Smooth muscle cell of trachea (primary cell): ENCODE measurements at places on chromosomes 2 and 18. TPM values are rescaled to one million over a fixed set of nuclear protein-coding genes. Genes with fewer than 3 reads are reported as not detected.

ST6GAL2 gene
- total RNA-seq, result under 0.01 TPM in 2 replicates

IL36RN gene
- not detected in 2 replicates for total RNA-seq

CCDC74B gene
- 4.8 and 9.3 TPM in 2 replicates for total RNA-seq

SERPINB10 gene
- total RNA-seq, result not detected in 2 replicates

MAPK4 gene
- not detected in 2 replicates for total RNA-seq

TNS1 gene
- total RNA-seq, result 114 and 121 TPM in 2 replicates

CROCC2 gene
- total RNA-seq, result 0.50 and 1.0 TPM in 2 replicates
